IPS DF 6.9 (cell line): ENCODE measurements at places on chromosomes 6 and 20.

GRCh38 chr20:35345189-35345588 lies 53.0 kb upstream of the FAM83C start:
- DNase-seq = no peak

DNA sequence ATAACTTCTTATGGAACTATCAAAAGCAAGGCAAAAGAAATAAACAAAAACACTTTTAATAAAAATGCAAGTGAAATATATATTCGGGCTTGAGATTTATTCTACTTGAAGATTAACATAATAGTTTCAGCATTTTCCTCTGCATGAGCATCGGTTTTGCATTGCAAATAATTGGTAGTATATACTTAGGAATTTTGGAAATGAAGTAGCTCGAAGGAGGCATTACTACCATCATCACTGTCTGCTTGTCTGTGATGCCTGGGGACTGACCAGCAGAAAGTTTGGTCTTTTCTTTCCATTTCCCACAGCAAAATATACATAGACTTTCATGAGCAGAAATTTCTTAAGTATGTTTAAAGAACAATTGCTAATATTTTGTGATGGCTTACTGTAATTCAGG lies 570.7 kb downstream of the HTR1B start:
- no peak for DNase-seq

DNA sequence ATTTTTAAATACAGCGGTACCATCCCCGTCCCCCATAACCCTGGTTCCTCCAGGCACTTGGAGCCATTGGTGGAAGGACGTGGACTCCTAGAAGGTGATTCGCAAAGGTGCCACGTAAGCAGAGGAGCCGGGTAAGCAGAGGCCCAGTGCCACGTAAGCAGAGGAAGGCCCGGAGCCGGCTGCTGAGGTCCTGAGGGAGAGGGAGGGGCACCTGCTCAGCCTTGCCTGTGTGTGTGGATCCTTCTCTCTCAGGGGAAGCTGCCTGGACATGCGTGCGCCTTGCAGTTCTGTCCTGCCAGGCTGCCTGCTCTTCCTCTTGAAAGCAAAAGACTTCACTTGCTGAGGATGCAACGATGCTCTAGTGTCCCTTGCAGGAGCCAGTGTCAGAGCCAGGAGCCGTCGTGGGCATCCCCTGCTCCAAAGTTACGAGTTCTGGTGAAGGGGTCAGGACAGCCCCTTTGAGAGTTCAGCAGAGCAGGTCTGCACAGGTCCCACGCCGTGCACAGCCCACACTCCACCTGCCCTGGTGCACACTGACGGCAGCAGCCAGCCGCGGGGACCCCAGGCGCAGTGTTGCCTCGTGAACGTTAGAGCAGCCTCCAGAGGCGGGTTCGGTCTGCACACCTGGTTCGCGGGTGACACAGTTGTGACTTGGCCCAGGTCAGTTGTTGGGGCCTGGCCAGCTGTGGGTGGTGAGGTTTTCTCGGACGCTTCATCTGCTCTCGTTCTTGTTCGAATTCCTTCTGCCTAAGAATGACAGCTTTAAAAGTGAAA lies 1.9 kb upstream of the NKAIN4 start:
- DNase-seq = no peak

- no peak for DNase-seq
Observed at GRCh38 chr6:101956961-101957360, 563.5 kb downstream of the GRIK2 start.
